ENCODE measurements at places on chromosomes 3 and 15.

DNA sequence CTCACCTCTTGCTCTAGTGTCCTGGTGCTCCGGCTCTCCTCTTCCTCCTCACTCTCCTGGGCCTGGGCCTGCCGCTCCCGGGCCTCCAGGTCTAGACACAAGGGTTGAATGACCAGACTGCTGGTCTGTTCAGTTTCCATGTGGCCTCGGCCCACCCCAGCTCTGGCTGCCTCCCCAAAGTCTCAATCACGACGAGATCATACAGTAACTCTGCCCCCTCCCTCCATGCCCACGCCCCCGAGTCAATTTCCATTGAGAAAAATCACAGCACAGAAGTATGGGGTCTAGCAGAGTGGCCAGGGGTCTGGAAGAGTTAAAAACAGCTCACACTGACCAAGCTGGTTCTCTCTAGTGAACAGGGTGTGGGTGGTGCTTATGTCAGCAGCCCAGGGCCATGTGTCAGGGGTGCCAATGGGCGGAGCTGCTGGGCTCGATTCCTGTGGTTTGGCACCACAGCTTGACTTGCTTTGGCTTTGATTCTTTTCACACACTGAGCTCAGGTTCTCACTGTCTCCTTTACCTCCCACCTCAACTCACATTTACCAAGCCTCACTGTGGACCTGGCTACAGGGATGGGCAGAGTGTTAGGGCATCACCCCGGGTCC lies 6.9 kb downstream of the C15orf62 start:
- DNase-seq, result peak; percentile 67

DNA sequence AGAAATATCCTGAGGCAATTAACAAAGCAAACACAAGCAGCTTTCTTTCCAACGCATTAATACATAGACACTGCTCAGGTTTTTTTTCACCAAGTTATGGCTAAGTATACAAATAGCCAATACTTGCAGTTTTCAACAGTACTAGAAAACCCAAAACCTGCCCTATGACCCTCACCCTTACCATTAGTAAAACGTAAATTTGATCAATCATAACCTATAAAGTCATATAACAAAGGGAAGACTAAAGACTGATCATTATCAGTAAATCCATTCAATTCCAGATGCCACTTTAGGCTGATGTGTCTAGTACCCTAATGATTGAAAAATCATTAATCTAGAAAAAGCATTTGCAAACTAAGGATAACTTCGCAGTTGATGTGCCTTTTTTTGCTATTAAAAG lies 3.2 kb downstream of the SERP1 start:
- DNase-seq, result no peak

- no peak for DNase-seq
These were observed 887.4 kb upstream of the ROBO1 start for GRCh38 chr3:80655216-80655615.

- DNase-seq, result no peak
These were observed 11.8 kb upstream of the PIAS1 start for GRCh38 chr15:68042156-68042854.

- no peak for DNase-seq
These were observed 18.4 kb upstream of the ZBTB47 start for GRCh38 chr3:42635111-42635510.

- no peak for DNase-seq
These were observed 20.5 kb downstream of the GALK2 start for GRCh38 chr15:49190586-49190985.

DNA sequence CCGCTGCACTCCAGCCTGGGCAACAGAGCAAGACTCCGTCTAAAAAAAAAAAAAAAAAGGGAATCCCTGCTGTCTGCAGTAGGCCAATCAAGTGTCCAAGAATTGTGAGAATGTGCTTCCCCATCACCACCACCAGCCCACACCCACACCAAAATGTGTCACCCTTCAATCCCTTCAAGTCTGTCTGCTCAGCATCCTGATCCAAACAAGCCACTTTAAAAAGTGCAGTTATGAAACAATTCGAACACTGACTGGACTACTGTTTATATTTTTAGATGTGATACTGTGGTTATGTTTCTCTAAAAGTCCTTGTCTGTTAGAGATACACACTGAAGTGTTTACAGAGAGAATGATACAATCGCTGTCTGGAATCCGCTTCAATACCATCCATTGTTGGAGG lies 78.1 kb upstream of the CGNL1 start:
- DNase-seq, result no peak

DNA sequence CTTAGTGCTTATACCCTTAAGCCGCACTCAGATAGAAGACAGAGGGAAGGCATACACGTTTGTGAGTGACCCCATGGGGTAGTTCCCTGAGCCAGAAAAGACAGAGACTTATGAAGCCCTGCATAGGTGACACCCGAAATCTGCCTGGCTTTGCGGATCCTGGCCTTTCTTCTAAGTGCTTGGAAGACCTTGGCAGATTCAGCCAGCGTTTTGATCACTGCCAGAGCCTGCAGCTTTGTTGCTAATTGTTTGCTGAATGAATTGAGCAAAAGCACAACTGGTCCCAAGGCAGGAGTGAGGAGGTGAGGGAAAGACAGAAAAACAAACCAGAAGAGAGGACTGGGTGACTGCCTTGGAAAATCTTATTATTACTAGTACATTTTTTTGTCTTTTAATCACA lies 168.3 kb upstream of the ICE2 start:
- no peak for DNase-seq

DNA sequence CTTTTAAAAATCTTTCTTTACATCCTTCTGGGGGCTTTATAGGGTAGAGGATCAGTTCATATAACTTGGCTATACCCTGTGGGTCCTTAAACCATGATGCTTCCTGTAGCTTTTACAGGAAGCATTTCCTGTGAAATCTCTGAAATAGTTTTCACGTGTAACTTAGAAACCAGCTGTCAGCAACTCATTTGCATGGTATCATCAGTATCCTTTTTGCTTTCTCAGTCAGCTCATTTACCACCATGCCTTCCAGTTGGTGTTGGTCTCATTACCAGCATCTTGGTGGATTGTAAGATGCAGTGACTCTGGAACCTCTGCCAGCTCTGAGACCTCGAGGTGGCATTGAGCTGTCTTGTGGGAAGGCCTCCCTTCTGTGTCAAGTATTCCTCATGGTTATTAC lies 96.7 kb upstream of the MYZAP start:
- DNase-seq, result no peak

GRCh38 chr3:74127256-74127655 lies 487.2 kb downstream of the CNTN3 start:
- DNase-seq, result no peak

- DNase-seq, result no peak
These were observed 45.5 kb downstream of the RFTN1 start for GRCh38 chr3:16468002-16468335.

GRCh38 chr3:169780742-169781141 lies 7.5 kb downstream of the MYNN start:
- DNase-seq, result no peak

DNA sequence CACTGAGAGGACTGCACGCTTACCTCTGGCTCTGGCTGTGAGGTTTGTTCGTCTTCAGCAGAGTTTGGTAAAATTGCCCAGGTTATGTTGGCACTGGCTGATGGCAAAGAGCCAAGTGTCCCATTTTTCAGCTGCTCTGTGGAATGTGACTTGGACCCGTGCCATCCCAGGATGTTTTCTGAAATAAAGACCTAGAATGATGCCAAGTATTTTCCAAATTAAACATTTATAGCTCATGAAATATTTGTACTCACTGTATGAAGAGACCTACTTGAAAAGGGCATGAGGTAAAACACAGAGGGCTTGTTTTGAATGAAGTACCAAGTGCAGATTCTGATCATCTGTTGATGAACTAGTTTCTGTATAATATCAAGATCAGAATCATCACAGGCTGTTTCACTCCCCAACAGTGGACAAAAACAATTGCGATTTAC lies 200.5 kb downstream of the STT3B start:
- peak; percentile 45 for DNase-seq

GRCh38 chr3:82957696-82958095 lies 1196.3 kb upstream of the GBE1 start:
- no peak for DNase-seq

GRCh38 chr3:149292666-149293065 lies 40.8 kb downstream of the TM4SF18 start:
- no peak for DNase-seq

DNA sequence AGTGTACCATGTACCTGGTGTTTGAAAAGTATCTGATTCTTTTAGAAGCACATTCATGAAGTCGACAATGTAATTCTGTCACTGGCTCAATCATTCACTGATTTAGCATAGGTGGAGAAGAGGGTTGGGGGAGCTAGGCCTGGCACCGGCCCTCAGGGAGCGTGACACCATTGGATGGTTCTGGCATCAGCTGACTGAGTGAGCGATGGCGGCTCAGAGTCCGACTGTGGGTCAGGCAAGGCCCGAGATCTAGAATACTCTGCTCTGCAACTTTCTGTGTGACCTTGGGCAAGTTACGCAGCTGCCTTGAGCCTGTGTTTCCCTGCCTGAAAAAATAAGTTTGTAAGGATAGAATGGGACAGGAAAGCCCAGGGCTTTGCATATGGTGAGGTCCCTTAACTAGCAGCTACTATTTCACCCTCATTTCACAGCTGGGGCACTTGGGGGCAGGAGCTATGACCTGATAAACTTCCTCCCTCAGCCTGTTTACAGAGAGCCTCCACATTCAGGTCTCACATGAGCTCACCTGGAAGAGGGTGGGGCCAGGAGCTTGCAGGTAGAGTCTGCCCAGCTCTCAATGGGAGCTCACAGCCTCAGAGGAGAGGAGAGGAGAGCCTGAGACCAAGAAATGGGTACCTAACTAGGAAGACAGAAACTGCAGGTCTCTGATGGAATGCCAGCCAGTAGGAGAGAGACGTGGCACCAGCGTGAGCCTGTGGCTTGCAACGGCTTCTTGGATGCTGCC lies 153.7 kb upstream of the TLE3 start:
- no peak for DNase-seq

DNA sequence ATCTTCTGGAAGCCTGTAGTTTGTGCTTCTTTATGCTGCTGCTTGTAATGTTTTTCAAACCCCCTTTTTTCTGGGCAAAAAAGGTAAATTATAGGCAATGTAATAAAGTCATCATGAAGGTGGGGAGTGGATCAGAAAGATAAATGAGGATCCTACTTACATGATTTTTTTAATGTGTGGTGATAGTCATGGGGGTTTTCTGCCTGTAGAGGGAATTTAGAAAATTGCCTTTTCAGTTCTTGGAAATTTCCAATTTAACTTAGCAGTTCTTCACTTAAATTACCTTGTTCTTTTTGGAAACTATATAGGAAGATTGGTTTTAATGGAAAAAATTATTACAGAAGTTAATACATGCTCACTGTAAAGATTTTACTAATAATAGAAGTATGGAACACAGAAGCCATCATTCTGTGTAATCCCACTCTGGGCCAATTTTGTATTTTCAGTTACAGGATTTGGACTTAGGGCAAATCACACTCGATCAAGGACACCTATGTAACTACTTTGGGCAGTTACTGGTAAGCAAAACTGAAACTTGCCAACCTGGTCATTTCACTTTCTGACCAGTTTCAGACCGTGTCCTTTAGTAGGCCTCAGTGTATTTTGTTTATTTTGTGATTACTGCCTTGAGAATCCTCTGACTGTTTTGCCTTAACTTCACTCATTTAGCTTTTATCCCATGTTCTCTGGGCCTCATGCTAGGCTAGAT lies 10.5 kb upstream of the SCAANT1 start:
- DNase-seq, result no peak

DNA sequence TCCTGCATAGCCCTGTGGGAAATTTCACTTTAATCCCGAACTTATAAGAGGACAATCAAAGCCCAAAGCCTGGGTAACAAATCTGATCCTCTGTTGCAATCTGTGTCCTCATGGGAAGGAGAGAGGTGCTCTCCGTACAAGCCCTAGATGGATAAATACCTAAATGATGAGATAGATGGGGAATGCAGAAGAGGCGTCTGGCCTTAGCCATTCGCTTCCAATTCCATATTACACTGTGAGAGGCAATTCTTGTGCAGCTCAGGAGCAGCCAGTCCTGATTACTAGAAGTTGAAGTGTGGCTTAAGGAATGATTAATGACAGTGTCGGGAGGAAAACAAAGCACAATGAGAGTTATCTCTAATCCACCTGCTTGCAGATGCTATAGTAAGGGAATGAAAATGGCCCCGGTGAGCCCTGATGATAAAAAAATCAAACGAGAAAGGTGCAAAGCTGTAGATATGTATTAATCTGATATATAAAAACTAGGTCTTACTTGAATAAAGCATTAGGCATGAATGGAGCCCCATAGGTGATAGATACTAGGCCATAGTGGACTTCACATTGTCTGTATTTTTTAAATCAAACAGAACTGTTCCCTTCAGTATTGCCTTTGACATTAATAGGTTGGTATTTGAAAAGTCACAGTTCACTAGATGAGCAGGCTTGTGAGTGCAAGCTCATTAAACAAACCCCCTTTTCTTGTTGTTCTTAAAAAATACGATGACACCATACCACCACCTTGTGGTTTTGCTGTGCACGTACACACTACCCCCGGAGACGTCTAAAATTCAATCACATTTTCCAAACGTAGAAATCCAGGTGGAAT lies 54.2 kb upstream of the TMCO5A start:
- peak; percentile 35 for DNase-seq

GRCh38 chr3:126067959-126068358 lies 16.0 kb downstream of the SLC41A3 start:
- DNase-seq, result no peak

DNA sequence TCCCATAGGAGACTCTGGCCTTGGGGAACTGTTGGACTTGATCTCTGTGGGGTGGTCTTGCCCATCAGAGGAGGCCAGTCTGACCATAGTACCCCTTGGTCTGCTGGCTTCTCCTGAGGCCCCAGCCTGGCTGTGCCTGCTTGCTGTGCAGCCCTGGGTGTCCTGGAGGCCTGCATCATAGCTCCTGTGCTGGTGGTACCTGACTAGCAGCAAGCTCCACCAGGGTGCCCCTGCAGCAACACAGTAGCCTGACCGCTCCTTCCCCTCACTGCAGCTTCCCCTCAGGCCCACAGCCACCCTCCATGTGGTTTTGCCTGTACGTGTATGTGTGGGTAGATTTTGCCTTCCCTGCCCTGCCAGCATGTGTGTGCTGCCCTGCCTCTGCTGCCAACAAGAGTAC lies 85.6 kb upstream of the TTC14 start:
- DNase-seq, result no peak

DNA sequence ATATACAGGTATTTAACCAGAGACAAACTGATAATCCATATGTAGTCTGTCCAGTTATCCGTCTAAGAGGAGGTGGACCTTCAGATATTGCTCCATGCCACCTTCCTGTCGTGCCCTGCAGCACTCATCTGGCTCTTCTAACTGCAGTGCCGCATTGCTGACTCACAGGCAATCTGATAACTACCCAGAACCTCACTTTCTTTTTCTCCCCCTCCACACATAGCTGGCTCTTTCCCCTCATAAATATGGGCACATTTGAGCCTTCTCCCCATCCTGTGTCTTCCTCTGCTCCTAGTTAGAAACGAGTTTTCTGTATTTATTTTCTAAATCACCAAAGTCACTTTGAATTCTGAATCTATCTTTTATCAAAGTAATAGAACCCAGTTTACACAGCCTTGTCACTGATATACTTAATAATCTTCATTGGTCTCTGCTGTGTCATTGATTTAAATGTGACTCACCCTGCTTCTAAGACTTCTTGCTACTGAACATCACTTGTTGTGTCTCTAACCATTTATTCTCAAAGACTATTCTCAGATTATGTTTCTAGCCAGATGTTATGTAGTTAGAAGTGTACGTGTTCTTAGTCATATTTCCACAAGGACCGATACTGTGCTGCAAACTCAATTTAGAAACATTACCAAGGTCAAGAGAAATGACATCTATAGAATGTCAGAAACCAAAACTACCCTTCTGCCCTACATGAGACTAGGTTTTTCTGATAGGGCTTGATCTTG lies 17.4 kb upstream of the KCNMB2 start:
- DNase-seq, result peak; percentile 12

Data from urothelium cell line (cell line).